ENCODE measurements at places on chromosomes 13 and 19. TPM values are rescaled to one million over a fixed set of nuclear protein-coding genes. Genes with fewer than 3 reads are reported as not detected.

The FAM216B gene
- not detected for total RNA-seq

- DNase-seq = no peak
Observed at GRCh38 chr13:50721672-50721992, 121.9 kb downstream of the DLEU7 start.

- no peak for DNase-seq
Observed at GRCh38 chr13:75875450-75875849, 239.3 kb downstream of the LMO7 start.

DNA sequence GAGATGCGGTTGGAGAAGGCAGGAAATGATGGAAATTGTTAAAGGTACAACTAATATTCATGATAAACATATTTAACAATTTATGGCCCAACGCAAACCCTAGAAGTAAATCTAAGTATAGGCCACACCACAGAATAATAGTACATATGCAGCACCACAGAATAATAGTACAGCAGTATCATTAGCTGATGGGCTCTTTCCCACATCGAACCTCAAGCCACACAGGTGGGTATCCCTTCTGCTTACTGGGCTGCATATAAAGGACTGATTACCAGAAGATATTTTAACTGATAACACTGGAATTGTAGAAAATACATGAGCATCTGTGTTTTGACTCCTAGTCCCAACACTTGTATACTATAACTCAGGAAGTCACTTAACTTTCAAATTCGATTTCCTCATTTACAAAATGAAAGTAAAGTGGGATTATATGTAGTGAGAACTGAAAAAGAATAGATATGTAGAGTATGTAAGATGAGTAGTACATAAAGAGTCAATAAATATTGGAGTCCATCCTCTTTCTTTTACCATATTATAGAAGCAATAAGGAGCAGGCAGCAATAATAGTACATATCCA, 91.5 kb downstream of the TSC22D1 start:
- DNase-seq = no peak

DNA sequence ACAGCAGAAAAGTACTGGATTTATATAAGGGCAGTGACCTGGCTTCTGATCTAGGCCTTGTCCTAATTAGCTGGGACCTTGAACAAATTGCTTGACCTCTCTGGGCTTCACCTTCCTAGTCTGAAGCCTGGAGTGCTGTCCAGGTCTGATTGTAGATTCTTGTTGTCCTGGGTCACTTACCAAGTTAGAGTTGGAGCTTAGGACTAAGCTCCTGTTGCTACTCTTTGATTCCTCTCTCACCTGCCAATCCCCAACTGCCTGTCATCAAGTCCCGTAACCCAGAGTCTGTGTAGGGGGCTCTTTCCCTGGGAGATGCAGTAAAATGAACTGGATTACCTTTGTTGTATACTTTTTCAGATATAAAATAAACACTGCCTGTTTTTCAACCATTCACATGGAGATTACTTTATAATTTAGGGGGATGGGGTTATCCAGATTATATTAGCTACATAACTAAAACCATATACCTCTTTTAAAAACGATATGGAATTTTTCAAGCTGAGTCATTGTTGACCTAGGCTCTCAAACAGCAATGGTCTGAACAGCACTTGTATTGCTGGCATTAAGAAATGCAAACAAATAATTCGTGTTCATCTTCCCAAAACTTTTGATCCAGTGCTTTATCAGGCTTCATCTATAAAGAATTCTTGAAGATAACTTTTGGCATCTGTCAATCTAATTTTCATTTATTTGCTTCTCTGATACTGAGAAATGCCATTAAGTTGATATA, 5.8 kb downstream of the ARHGAP35 start:
- DNase-seq = no peak

DNA sequence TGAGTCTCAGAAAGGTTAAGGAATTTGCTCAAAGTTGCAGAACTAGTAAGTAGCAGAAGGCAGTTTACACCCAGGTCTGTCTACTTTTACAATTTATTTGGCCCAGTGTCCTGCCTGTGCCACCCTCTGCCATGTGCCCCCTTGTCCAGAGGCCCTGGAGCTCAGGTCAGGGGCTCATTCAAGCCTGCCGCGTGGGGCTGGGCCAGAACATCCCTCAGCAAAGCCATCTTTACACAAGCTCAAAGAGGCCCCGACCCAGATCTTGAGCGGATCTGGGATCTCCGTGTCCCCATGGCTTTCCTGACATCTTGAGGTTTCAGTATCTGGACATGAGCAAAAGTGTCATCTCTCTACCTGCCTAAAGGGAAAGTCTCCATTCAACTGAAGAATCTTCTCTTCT, 76.4 kb upstream of the VSTM2B start:
- no peak for DNase-seq

GRCh38 chr13:113061796-113062425, 43.7 kb upstream of the F7 start:
- DNase-seq = no peak

GRCh38 chr13:30138511-30138910, 168.8 kb downstream of the KATNAL1 start:
- DNase-seq = no peak

GRCh38 chr19:15181394-15181793, 19.4 kb downstream of the NOTCH3 start:
- no peak for DNase-seq

DNA sequence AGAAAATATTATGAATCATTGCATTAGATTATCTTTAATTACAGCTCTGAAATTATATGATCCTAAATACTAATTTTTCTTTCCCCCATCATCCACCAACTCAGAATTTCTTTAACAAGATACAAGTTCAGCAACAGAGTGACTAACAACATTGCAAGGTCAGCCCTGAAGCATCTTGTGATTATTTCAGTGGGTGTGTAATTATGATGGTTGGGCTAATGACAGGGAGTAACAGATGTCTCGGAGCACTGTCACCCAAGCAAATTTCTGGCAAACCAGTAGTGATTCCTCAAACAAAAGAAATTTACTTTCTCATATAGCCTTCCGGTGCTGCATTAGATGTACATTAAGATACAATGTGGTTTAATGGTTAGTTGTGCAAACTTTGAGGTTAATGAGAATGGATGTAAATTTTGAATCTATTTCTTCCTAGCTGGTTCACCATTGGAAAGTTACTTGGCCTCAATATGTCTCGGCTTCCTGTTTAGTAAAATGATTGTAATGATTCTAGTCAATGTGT, 238.9 kb downstream of the ITGBL1 start:
- DNase-seq = no peak

- no peak for DNase-seq
Observed at GRCh38 chr19:37991841-37992248, 84.8 kb downstream of the SIPA1L3 start.

All from HT1080 (cell line).